H7 (cell line): ENCODE measurements at places on chromosomes 4 and X.

- no peak for DNase-seq
Measured at GRCh38 chr4:151983854-151984253, 223.0 kb upstream of the GATB start.

- DNase-seq, result no peak
Measured at GRCh38 chr4:15444879-15445547, 17.2 kb downstream of the C1QTNF7 start.

DNA sequence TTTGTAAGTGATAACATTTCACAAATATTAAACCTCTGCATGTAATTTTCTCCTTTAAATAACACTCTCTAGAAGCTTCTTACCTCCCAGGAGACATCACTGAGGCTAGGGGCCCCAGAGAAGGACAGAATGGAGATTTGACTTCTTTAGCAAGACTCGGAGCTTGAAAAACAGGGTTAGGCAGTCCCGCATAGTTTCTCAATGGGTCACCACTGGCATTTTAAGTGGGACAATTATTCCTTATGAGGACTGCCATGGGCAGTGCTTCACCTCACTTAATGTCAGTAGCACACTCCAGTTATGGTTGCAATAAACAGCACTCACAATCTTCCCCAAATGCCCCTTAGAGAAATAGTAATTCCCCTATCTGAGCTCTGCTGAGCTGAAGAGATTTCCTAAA, 66.7 kb upstream of the NOCT start:
- DNase-seq, result no peak

- no peak for DNase-seq
Measured at GRCh38 chrX:19742826-19743225, 144.6 kb downstream of the SH3KBP1 start.

DNA sequence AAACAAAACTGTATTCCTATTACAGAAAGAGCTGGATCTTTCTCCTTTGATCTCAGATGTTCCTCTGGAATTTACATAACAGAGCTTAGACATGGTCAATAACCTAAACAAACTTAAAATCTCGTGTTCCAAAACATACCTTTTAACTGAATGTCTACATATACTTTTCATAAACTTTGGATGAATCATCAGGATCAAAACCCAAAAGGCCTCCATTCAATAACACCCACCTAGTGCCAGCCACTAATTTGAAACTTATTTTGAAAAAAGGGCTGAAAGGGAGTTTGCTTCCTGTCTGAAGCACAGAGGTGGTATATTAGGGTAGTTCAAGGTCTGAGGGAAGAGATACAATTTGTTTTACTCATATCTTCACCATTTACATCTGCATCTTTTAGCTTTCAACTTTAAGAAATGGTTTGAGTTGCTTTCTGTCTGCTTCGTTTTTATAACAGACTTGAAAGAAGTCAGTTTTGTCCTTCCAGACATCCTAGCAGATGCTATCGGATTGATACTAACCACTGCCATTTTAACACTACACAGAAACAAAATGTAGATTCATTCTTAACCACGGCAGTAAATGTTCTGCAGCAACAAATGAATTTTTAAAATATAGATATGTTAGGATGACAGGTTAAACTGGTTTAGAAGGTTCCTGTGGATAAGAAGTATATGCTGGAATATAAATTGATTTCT, 242.8 kb upstream of the DKK2 start:
- DNase-seq, result no peak

- no peak for DNase-seq
Measured at GRCh38 chr4:3736806-3737205, 29.4 kb upstream of the ADRA2C start.

DNA sequence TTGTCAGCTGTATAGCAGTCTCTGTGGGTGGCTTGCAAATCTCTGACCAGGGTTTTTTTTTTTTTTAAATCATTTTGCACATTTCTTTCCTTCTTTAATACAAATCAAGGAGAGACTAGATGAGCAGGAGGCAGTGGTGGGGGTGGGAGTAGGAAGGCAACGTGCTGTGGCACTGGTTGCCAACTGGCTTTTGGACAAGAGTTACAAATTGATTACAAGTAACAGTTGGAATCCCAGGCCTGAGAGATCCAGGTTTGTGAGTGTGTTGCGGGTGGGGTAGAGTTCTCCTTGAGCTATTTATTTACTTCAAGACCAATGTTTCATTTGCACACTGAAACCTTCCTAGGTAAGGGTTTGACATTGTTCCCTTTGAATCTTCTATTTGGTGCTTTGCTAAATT, 325.3 kb downstream of the AFF2 start:
- no peak for DNase-seq

GRCh38 chrX:101764538-101764937, 104.9 kb upstream of the ARMCX2 start:
- no peak for DNase-seq

GRCh38 chr4:15443371-15444160, 15.7 kb downstream of the C1QTNF7 start:
- no peak for DNase-seq

- no peak for DNase-seq
Measured at GRCh38 chr4:19266566-19266965, 985.1 kb upstream of the SLIT2 start.

GRCh38 chr4:111120191-111120590, 497.3 kb upstream of the PITX2 start:
- DNase-seq, result no peak

- no peak for DNase-seq
Measured at GRCh38 chr4:38211885-38212284, 251.7 kb downstream of the PTTG2 start.

DNA sequence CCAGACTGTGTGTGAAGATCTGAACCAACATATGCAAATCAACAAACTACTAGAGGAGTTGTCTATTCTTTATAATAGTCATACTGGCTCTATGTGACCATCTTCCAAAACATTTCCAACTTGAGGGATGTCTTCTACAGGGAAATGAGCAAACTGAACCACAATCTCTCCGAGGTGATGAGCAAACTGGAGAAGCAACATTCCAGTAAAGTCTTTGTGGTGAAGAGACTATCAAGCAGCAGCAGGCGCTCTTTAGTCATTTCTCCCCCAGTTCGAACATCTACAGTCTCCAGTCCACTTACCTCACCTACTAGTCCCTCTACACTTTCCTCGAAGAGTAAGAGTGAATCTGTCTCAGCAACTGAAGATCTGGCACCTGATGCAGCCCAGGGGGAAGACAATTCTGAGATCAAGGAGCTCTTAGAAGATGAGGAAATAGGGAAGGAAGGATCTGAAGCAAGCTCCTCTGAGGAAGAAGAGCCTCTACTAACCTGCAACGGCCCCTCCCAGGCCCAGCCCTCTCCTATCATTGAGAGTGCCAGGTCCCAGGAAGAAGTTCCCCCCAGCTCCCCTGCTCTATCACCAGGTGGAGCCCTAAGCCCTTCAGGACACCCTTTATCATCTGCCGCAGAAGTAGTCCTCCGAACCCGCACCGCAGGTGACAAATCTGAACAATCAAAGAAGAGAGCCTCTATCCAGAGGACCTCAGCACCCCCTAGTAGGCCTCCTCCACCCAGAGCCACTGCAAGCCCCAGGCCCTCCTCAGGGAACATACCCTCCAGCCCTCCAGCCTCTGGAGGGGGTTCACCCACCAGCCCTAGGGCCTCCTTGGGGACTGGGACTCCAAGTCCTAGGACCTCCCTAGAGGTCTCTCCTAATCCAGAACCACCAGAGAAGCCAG, 98.1 kb downstream of the HNRNPD start:
- peak; percentile 62 for DNase-seq

DNA sequence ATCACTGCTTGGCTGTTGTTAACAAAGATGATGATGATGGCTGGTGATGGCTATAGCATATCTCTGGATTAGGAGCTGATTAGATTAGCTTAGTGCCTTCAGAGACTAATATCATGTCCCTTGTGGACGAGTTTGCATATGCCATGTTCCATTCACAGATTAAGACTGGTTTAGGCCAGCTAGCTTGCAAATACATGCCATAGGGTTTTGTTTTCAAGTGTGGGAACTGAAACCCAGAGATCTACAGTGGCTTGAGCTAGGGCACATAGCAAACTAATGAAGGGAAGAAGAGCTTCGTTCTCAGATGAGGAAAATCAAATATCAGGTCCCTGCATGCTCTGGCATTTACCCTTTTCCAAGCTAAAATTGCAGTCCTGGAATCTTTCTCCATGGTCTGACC, 492.3 kb downstream of the MAGEE1 start:
- DNase-seq, result no peak

DNA sequence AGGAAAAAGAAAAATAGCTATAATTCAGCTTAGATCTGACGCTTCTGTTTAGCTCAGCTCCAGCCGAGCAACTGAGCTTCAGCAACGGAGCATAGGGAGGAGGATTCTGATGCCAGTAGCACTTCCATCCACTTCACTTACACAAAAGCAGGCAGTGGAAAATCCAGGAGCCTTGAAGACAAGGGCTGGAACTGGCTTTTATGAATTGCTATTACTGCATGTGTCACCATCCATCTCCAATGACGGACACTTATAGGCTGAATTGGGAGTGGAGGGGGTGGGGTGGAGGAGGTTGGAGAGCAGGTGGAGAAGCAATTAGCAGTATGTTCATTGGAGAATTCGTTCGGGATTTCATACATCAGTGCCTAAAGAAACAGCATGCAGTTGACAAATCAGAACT, 15.6 kb downstream of the ENOX2 start:
- no peak for DNase-seq

GRCh38 chr4:168536448-168536847, 39.6 kb downstream of the PALLD start:
- no peak for DNase-seq

DNA sequence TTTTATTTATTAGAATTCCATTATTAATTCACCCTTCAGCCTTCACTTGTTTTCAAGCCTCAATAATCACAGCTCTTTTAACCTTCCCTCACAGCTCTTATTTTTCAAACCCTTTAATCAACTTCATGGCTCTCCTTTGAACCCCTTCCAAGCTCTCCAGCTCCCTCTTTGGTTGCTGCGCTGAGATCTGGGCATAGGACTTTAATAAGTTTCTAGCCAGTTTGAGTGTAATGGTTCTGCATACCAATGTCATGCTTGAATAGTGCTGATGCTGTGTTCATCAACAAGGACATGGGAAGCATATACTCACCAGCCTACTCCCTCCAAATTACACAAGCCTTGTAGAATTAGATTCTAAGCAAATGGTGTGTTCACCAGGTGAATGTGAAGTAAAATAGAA, 3.5 kb upstream of the RNF212 start:
- DNase-seq, result no peak

DNA sequence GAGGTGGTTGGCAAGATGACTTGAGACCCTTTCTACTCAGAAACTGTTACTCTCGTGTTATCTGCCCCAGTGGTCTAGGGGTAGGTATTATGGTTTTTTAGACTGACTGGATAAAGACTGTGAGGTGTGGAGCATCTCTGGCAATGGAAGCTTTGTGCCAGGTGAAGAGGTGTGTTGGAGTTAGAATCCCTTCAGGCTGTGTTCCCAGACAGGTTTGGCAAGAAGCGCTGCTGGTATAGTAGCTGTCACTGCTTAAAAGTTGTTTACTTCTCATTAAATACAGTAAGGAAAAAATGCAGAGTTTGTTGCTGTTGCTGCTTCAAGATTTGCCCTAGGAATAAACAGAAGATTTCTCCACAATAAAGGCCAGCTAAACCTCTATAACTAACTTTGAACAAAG, 35.3 kb downstream of the AREG start:
- no peak for DNase-seq

DNA sequence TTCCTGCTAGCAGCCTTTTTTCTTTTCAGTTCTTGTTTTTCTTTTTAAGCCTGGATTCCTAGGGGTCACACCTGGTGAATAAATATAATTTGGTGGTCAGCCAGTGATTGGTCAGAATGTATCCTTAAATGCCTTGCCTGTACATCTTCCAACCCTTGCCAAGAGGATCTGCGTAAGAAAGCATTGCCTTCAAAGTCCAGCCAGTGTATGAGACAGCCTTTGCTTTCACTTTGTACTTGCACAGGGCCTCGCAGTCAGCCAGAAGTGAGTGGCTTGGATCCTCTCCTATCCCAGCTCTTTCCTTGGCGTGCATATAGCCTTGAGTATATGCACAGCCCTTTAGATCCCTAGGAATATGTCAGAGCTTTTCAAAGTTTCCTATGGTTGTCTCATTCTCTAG, 22.2 kb downstream of the KANTR start:
- DNase-seq, result no peak

GRCh38 chr4:167622481-167623240, 388.4 kb upstream of the SPOCK3 start:
- DNase-seq, result peak; percentile 22

DNA sequence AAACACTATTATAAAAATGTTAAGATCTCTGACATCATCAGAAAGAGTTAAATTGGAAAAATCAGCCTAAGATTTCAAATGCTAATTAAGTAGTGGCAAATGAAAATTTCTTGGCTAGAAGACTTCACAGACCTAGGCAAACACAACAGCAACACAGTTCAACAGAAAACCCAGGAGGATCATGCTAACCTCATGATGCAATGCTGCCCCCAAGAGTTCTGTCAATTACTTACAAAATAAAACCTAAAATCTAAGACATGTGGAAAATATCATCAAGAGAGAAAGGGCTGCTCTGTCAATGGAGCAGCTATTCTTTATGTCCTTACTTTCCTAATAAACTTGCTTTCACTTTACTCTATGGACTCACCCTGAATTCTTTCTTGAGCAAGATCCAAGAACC, 21.0 kb downstream of the S100G start:
- DNase-seq, result peak; percentile 82
